BJ (cell line): ENCODE measurements at places on chromosomes 7 and 10. TPM values are rescaled to one million over a fixed set of nuclear protein-coding genes. Genes with fewer than 3 reads are reported as not detected.

MARVELD1 gene
- polyA plus RNA-seq = 63.9 and 79.4 TPM in 2 replicates

- no peak for DNase-seq
These were observed 51.4 kb upstream of the SMNDC1 start for GRCh38 chr10:110355922-110356627.

DNA sequence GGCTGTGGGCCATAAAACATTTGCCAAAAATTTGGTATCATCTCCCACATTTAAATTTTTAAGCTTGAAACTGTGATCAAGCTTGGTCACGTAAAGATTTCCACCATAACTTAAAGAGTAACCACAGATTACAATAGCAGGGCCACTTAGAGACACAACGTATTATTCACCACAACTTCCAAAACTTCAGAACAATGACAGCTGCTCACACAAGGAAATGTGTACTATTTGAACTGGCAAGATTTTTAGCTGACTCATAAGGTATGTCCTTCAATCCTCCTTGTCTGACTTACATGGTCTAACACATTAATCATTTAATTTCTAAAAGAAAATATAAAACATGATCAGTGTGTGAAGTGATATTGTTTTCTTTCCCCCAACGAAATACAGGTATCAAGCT, 234.5 kb downstream of the PARD3 start:
- no peak for DNase-seq

- no peak for DNase-seq
These were observed 45.7 kb downstream of the IKZF1 start for GRCh38 chr7:50349963-50350944.

DNA sequence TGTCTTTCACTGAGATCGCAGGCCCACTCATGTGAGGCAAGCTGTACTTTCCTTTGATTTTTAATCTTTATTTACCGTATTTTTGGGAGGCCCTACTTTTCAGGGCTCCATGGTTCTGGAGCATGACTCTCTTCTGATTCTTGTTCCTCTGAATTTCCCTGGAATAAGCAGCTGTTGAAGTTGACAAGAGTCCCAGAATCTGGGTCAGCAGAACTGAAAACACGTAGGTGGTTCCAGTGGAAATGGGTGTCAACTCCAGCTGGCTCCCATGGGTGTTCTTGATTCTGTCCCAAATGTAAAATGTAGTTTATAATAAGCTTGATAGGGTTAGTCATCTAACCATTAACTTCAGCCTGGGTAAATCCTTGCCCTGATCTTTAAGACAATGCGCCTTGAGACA, 409.4 kb downstream of the GATA3 start:
- DNase-seq = no peak

DNA sequence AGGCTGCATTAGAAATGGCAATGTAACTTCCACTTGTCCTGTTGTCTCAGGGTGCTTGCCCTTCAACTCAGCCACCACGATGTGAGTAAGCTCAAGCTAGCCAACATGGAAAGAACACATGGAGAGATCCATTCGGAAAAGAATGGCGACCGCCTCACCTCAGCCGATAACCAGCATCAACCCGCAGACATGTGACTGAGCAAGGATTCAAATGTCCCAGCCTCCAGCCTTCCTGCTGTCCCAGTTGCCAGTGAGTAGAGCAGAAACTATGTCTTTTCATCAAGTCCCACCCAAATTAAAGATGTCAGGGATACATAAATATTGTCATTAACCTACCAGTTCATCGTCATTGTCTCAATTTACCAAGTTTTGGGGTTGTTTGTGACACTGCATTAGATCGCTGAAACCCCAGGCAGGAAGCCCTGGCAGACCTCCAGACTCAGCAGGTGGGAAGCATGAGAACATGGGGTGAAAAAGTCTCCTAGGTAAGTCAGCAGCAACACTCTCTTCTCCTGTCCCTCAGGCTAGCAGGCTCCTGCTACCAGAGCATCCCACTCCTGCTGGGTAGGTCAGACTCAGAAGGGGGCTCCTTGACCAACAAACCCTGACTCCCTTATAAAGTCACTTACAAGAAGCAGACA, 67.0 kb downstream of the OSBPL3 start:
- DNase-seq = no peak

GRCh38 chr7:132437730-132438129, 138.5 kb downstream of the PLXNA4 start:
- DNase-seq = no peak
